T-helper 1 cell (primary cell): ENCODE measurements at places on chromosomes 7 and 10.
A peak's percentile ranks its signal among the peaks of the same experiment; 100 is the strongest.

- DNase-seq, result no peak
Measured at GRCh38 chr10:24299578-24300260, 90.8 kb downstream of the KIAA1217 start.

- no peak for DNase-seq
Measured at GRCh38 chr10:14039968-14040668, 290.6 kb downstream of the FRMD4A start.

GRCh38 chr10:15411010-15411409 is 39.9 kb upstream of the FAM171A1 start:
- no peak for DNase-seq

GRCh38 chr10:110358278-110358677 is 53.6 kb upstream of the SMNDC1 start:
- DNase-seq, result no peak

DNA sequence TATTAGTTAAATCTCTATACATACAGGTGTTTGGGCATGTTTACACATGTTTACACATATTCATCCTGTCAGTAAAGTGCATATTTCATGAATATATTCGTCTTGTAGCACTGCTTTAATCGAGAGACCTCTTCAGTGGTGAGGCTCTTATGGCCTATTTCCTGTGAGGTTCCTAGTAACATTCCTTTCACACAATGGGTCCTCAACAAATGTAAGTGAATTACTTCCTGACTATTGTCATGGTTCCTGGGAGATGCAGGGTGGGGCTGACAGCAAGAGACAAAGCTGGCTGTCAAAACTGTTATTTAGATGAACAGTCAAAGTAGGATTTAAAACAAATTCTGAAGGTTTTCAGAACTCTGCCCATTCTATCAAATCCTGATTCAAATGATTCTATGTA is 12.4 kb upstream of the SEMA3A start:
- DNase-seq, result no peak

DNA sequence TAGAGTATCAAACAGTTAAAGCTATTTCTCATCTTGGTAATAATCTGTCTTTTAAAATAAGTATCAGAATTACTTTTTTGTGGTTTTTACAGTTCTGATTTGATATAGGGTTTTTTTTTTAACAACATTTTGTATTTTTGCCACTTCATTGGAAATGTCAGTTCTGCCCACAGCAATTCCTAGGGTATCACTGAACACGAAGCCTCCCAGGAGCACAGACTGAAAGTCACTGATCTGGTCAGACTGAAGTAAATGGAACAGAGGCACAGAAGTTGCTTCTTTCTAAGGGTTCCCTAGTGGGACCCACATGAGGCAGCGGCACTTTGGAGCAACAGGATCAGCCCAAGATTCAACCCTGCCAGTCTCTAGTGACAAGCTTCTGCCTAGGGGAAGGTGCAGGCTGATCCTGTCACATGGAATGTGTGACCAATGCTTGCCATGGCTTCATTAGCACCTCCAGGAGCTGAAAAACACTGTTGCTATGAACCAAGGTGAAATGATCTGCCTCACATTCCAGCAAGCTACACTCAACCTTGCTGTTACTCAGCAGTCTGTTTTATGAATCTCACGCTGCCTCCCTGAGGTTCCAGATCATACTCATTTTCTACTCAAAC is 273.4 kb upstream of the CSTF2T start:
- DNase-seq, result no peak

DNA sequence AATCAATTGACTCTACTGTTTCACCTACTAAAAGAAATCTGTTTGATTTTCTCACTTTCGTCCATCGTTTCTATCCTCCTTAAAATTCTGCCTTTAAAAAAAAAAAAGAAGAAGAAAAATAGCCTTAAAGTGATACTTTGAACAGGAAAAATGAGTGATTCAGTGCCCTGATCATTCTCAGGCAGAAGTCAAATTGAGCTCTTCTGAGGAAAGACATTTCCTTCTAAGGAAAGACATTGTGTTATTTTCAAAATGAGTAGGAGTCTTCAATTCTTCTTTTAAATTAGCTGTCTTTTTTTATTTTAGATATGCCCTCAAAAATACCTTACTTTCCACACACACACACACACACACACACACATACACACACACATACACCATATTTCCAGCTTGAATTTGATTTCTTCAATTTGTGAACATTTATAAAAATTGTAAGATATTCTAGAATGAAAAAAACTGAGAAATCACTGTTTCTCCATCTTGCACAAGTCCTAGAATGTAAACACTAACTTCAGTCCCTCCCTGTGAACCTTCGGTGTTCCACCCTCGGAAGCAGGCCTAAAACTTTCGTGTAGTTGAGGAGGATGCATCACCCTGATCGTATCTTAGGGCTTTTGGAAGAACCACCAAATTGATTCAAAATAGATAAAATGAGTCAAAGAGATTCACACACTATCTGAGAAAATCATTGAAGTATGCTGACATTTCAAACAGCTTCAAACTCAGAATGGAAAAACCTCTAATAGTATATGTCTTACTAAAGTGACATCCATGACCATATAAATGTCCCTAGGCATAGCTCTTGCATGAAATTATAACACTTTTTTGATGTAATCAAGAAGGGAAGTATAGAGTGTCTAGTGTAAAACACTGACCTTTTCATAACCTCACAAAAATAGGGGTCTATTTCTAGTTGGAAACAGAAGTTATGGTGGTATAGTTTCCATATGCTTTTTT is 270.8 kb downstream of the GATA3 start:
- DNase-seq, result no peak

- no peak for DNase-seq
Measured at GRCh38 chr7:54615-55014, 137.8 kb upstream of the FAM20C start.

DNA sequence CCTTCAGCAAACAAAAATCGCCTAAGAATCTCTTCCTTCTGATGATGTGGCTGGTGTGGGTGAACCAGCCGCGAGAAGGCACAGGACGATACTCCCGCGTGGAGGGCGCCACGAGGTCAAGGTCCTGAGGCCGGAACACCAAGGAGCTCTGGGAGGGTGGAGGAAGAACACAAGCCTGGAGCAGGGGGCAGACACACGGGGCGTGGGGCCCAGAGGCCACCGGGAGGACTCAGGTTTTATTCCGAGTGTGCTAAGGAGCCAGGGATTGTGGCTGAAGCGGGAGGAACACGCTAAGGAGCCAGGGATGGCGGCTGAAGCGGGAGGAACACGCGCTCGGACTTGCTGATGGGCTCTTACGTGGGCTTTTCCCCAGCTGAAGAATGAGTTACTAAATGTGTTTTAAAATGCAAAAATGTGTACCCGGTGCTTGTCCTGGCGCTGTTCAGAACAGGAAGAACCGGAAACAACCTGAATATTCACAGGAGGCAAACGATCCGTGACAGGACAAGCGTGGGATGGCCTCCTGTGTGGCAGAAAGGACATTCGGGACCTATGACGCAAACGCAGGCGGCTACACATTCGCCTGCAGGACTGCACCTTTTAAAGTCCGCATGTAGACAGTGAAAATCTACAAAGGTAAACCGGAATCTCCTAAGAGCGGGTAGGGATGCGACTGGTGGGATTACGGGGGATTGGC is 64.0 kb downstream of the MAD1L1 start:
- DNase-seq, result no peak

DNA sequence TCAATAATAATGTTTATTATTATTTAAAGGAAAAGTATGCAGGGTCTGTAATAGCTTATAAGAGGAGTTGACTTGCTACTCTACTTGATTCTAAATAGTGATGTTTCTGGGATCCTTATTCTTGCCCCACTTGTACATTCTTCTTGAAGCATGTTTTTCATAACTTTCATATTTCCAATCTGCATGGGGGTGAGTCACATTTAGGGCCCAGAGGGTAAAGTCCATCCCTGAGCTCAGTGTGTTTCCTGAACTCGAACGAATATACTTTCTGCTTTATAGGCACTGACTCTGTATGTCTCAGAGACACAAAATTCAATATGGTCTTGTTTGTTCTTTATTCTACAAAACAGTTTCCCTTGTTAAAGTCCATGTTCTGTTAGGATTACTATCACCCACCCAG is 61.0 kb upstream of the SMIM30 start:
- DNase-seq, result no peak

GRCh38 chr7:2982831-2983230 is 60.8 kb downstream of the CARD11 start:
- peak; percentile 30 for DNase-seq

GRCh38 chr10:104350127-104350635 is 3.5 kb upstream of the CFAP58 start:
- DNase-seq, result no peak

- no peak for DNase-seq
Measured at GRCh38 chr7:138705167-138705566, 4.0 kb upstream of the SVOPL start.

DNA sequence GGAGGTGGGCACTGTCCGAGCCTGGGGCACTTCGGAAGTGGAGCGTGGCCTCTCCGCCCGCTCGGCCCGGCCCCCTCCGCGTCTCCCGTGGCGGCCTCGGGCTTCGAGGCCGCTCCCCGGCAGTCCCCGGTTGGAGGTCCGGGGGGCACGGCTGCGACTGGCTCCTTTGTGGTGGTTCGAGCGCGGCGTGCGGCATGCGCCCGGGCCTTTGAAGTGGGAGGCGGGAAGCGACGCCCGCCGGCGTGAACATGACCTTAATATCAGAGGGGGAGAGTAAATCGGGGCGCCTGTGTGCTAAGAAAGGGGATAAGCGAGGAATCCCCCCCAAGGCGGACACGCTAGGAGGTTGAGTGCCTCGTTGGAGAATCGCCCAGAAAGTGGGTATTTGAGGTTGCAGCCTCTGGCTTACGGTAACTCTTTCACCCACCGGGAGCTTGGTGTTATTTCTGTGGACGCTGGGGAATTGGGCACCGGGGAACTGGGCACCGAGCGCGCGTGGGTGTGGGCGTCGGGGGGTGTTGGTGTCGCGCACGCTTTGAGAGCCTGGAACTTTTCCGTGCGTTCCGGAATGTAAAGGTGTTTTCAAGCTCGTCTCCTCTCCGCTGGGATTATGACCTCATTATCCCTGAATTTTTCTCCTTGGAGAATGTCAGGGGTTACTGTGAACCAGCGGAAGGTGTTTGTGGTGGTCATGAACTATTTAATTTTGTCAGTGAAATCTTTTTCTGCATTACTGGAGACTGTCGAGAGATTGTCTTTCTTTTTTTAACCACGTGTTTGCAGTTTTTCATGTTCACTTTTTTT is 660 bp downstream of the SUV39H2 start:
- DNase-seq, result peak; percentile 19

DNA sequence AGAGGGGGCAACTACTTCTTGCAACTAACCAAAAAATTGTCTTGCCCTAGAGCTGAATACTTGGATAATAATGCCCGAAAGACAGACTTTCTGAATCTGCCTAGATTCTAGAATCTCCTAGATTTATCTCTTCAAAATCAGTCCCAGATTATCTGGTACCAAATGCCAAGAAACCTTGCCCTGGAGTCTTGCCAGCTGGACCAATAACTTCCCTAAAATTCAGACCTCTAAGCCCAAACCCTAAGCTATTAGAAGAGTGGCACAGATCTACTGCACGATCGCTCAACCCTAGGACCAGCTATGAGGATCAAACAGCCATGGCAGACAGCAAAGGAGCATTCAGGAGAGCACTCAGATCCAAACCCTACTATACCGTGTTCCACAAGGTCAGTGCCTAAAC is 45.0 kb downstream of the ARMH3 start:
- no peak for DNase-seq

DNA sequence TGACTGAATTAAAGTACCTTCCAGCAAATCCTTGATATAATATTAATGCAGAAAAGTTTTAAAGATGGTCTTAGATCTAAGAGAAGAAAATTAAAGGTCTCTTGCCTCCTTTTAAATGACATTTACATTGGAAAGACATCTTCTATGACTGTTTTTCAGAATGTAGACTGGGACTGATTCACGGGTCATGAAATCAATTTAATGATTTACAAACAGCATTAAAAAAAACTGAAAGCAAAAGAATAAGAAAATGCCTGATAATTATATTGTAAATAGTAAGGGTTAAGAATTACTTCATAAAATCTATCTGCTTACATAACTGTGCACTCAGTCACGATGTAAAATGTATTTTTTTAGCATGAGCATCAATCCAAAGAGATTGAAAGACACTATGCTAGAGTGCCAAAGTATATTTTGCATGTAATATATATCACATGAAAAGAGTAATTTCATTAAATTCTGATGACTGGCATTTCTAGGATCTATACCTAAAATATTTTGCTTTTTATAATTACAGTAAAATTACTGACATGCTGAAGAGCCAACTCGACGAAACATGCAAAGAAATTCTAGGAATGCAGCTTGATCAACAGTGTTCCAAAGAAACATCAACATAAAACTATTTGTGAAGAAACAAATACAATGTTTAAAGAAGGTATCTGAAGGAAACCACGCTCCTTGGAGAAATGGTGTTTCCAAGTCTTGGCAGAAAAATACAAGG is 35.1 kb downstream of the RTKN2 start:
- no peak for DNase-seq

GRCh38 chr7:710161-710560 is 16.3 kb upstream of the DNAAF5 start:
- DNase-seq, result no peak

DNA sequence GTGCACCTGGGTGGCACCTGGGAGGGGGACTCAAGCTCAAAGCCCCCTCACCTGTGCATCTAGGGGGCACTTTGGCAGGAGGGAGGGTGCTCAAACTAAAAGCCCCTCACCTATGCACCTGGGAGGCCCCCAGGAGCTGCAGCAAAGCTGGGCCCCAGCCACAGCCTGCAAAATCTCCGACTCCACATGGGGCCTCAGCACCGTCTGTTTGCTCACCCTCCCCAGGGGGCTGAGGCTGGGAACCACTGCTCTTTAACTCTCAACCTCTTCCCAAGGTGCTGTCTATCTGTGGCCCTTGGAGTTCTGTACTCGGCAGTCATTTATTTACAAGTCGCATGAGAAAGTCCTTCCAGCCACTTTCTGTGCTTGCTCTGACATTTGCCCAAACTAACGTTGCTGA is 458.4 kb downstream of the DNAJB6 start:
- DNase-seq, result no peak

GRCh38 chr7:49527182-49527581 is 246.3 kb upstream of the VWC2 start:
- DNase-seq, result no peak

DNA sequence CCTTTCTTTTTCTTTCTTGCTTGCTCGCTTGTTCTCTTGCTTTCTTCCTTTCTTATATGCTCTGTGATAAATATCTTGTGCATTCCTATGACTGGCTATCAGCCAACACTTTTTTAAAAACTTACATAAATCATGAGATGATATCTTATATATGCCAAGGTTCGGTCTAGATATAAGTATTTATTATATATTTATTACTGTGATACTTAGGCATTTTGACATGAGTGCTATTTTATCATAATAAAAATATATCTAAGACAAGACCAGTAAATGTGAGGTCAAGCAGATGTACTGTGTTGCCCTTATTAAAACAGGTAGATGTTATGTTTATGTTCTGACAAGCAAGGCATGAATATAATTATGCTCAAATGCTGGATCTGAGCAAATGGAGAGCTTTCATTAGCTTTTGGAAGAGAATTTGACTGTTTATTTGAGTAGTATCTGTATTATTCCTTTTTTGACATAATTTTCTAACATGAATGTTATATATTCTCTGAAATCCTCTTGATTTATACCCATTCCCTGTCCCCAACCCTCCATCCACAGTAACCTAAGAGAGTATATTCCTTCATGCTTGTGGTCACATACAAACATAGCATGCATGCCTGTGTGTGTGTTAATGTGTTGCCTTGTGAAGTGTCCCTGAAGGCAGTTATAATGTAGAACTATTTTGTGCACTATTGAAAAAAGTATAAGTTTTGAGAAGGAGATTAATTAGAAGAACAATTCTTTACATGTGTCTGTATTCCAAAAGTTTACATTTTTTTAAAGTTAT is 158.0 kb downstream of the HDAC9 start:
- DNase-seq, result no peak
